ENCODE measurements at places on chromosomes 2 and 18. TPM values are rescaled to one million over a fixed set of nuclear protein-coding genes. Genes with fewer than 3 reads are reported as not detected.

Gene RAX
- not detected for total RNA-seq

Gene CD8B2
- not detected for total RNA-seq

Gene C1D
- 36.3 TPM for total RNA-seq

Gene NPPC
- not detected for total RNA-seq

Gene TCF23
- not detected for total RNA-seq

Gene HOXD3
- total RNA-seq: not detected

Gene POTEC
- not detected for total RNA-seq

Gene DLX2
- total RNA-seq: not detected

Gene UGT1A10
- not detected for total RNA-seq

Gene C2orf80
- total RNA-seq: not detected

Gene CNGA3
- total RNA-seq: not detected

Gene AQP12A
- total RNA-seq: not detected

Gene MALT1
- 20.4 TPM for total RNA-seq

Gene POLR1B
- total RNA-seq: 45.1 TPM

Gene LOXL3
- total RNA-seq: 0.79 TPM

Gene PCARE
- total RNA-seq: not detected

Data from OCI-LY7 (cell line).